ENCODE measurements at places on chromosomes 3 and 15. TPM values are rescaled to one million over a fixed set of nuclear protein-coding genes. Genes with fewer than 3 reads are reported as not detected.
A peak's percentile ranks its signal among the peaks of the same experiment; 100 is the strongest.

SPINT1 gene
- total RNA-seq = 2.0 TPM

NEK11 gene
- 25.2 TPM for total RNA-seq

TEX55 gene
- total RNA-seq = not detected

TNFAIP8L3 gene
- total RNA-seq = 20.0 TPM

RCCD1 gene
- 7.4 TPM for total RNA-seq

IMPG2 gene
- total RNA-seq = not detected

MED12L gene
- 0.51 TPM for total RNA-seq

STAB1 gene
- total RNA-seq = 99.3 TPM

GRCh38 chr3:190502946-190503345, 10.9 kb upstream of the IL1RAP start:
- no peak for DNase-seq
- H3K4me1 ChIP-seq = no peaks in the 10 kb centered on the region
- no peaks in the 10 kb centered on the region for H3K36me3 ChIP-seq
- H3K27ac ChIP-seq = no peak overlapping the region
- H3K27me3 ChIP-seq = no peaks in the 10 kb centered on the region

DNA sequence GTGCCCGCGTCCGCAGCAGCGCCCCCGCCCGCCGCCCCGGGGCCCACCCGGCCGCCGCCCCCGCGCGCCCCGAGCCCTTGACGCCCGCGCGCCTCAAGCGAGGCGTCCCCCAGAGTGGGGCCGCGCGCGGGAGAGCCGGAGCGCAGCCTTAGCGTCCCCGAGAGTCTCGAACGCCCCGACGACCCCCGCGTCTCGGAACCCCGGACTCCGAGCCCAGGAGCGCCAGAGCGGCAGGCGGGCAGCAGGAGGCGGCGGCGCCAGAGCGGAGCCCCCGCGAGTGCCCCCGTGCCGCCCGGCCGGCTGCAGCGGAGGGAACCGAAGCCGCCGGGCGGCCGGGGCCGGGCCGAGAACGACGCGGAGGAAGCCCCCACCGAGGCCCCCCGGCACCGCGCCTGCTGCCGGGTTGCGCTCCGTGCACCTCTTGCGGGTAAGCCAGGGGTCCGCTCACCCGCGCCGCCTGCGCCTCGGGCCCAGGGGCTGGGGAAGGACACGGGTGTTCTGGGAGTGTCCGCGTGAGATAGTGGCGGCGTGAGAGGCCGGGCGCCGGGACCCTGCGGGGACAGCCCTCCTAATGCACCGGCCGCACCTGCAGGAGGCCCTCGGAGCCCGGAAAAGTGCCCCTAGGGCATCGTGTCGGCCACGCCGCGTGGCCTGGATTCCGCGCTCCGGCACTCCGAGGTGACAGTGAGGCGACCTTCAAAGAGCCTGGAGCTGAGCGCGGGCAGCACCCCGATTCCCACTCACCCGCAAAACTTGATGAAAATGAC, 52.0 kb upstream of the ULK4 start:
- no peaks in the 10 kb centered on the region for H3K4me1 ChIP-seq
- H3K4me3 ChIP-seq = peak overlapping the region; percentile 92
- peak; percentile 31 for DNase-seq
- H3K36me3 ChIP-seq = no peaks in the 10 kb centered on the region

- no peak overlapping the region for H3K4me3 ChIP-seq
- no peak overlapping the region for H3K27ac ChIP-seq
- no peaks in the 10 kb centered on the region for H3K27me3 ChIP-seq
- no peaks in the 10 kb centered on the region for H3K36me3 ChIP-seq
Observed at GRCh38 chr3:71813704-71814103, 28.8 kb upstream of the PROK2 start.

GRCh38 chr3:184334470-184335158, 2.8 kb upstream of the FAM131A start:
- no peak overlapping the region for H3K4me3 ChIP-seq
- H3K4me1 ChIP-seq = peaks cover 10% of the 10 kb centered on the region
- H3K27ac ChIP-seq = peak overlapping the region; percentile 96
- no peaks in the 10 kb centered on the region for H3K36me3 ChIP-seq
- H3K27me3 ChIP-seq = no peaks in the 10 kb centered on the region

- H3K4me3 ChIP-seq = no peak overlapping the region
- peaks cover 7% of the 10 kb centered on the region for H3K4me1 ChIP-seq
- H3K36me3 ChIP-seq = no peaks in the 10 kb centered on the region
- no peak overlapping the region for H3K27ac ChIP-seq
- no peaks in the 10 kb centered on the region for H3K27me3 ChIP-seq
- DNase-seq = peak; percentile 20
Observed at GRCh38 chr3:186825294-186825821, 17.2 kb upstream of the ADIPOQ start.

DNA sequence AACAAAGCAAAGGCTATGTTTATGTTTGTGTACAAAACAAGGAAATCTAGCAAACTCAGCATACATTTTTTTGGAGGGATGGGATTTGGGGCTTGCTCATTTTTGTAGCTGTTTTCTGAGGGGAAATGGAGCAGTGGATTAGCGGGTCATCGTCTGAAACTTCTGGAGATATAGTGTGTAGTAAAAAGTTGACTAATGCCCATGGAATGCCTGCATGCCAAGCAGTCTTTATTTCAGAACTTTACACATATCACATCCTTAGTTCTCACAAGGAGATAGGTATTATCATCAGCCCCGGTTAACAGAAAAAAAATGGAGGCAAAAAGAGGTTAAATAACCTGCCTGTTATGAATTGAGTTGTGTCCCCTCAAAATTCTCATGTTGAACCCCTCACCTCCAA, 47.1 kb downstream of the ATP13A4 start:
- DNase-seq = no peak
- H3K4me1 ChIP-seq = no peaks in the 10 kb centered on the region
- no peak overlapping the region for H3K4me3 ChIP-seq
- no peaks in the 10 kb centered on the region for H3K27me3 ChIP-seq
- no peak overlapping the region for H3K27ac ChIP-seq
- H3K36me3 ChIP-seq = no peaks in the 10 kb centered on the region

- H3K27me3 ChIP-seq = no peaks in the 10 kb centered on the region
- no peak overlapping the region for H3K27ac ChIP-seq
- no peaks in the 10 kb centered on the region for H3K4me1 ChIP-seq
- no peaks in the 10 kb centered on the region for H3K36me3 ChIP-seq
- no peak for DNase-seq
- H3K4me3 ChIP-seq = no peak overlapping the region
Observed at GRCh38 chr15:101349047-101349951, 54.3 kb upstream of the SNRPA1 start.

GRCh38 chr15:100350434-100351226, 8.9 kb upstream of the ADAMTS17 start:
- no peak for DNase-seq
- H3K4me3 ChIP-seq = peak overlapping the region; percentile 4
- H3K27ac ChIP-seq = peak overlapping the region; percentile 92
- no peaks in the 10 kb centered on the region for H3K4me1 ChIP-seq
- no peaks in the 10 kb centered on the region for H3K36me3 ChIP-seq
- no peaks in the 10 kb centered on the region for H3K27me3 ChIP-seq

DNA sequence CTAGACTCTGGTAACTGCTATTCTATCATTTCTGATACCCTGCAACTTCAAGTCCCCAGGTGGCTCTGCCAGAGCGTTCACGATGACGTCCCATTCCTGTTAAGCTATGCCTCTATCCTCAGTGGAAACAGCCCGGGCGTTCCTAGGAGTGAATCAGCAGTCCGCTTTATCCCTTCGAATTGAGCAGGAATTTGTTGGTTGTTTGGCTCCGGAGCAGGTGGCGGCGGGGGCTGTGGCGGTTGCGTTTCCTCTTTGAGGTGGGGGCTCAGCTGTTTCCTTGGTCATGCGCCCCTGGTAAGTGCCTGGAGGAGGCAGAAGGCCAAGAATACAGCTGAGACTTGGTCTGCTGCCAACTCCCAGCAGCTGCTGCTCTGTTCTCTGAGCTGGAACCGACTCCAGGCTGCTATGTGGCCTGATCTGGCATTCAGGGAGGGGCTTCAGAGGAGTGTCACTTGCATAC, 25.2 kb downstream of the ARPP21 start:
- H3K4me1 ChIP-seq = no peaks in the 10 kb centered on the region
- peak; percentile 15 for DNase-seq
- no peak overlapping the region for H3K27ac ChIP-seq
- H3K27me3 ChIP-seq = no peaks in the 10 kb centered on the region
- no peak overlapping the region for H3K4me3 ChIP-seq

DNA sequence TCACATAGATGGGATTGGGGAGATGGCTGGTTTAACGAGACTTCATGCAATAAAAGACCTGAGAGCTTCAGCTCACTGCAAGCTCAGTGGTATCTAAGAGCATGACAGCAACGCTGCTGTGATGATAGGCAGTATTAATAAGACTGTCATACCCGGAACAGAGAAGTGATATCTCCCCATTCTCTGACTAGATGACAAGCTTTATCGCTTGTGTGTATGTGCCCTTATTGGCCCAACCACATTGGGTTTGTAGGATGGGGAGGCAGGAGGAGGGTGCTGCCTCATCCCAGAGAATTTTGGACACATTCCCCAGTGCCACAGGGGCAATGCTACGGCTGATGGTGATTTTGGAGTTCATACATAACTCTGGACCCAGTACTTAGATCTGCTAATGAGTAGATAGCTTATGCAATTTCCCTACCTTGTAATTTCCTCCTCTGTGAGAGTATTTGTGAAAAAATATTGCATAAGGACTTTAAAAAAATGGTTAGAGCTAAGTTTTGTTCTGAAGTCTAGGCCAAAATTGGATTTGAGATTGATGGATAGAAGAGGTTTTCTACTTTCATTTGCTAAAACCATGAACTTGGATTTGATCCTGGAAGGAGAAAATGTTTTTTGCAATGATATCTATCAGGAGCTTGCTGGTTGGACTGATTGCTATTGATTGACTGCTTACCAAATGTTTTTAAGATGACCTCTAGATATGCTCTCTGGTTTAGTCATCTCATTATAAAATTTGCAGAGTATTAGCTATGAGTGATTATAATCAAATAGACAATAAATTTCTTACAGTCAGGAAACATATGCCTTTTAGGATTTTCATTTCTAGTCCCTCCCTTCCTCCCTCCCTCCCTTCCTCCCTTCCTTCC, 14.0 kb upstream of the TMEM212 start:
- no peak for DNase-seq
- peak overlapping the region; percentile 77 for H3K27ac ChIP-seq
- H3K4me1 ChIP-seq = peaks cover 4% of the 10 kb centered on the region
- no peak overlapping the region for H3K4me3 ChIP-seq
- H3K36me3 ChIP-seq = no peaks in the 10 kb centered on the region

- no peaks in the 10 kb centered on the region for H3K27me3 ChIP-seq
- no peaks in the 10 kb centered on the region for H3K36me3 ChIP-seq
- DNase-seq = no peak
- H3K4me3 ChIP-seq = no peak overlapping the region
- H3K4me1 ChIP-seq = no peaks in the 10 kb centered on the region
Observed at GRCh38 chr3:139357899-139358298, 14.1 kb downstream of the MRPS22 start.

GRCh38 chr3:24042174-24043059, 97.3 kb downstream of the NR1D2 start:
- H3K27ac ChIP-seq = peak overlapping the region; percentile 85
- DNase-seq = no peak
- peak overlapping the region; percentile 3 for H3K4me3 ChIP-seq
- H3K36me3 ChIP-seq = no peaks in the 10 kb centered on the region
- no peaks in the 10 kb centered on the region for H3K4me1 ChIP-seq

DNA sequence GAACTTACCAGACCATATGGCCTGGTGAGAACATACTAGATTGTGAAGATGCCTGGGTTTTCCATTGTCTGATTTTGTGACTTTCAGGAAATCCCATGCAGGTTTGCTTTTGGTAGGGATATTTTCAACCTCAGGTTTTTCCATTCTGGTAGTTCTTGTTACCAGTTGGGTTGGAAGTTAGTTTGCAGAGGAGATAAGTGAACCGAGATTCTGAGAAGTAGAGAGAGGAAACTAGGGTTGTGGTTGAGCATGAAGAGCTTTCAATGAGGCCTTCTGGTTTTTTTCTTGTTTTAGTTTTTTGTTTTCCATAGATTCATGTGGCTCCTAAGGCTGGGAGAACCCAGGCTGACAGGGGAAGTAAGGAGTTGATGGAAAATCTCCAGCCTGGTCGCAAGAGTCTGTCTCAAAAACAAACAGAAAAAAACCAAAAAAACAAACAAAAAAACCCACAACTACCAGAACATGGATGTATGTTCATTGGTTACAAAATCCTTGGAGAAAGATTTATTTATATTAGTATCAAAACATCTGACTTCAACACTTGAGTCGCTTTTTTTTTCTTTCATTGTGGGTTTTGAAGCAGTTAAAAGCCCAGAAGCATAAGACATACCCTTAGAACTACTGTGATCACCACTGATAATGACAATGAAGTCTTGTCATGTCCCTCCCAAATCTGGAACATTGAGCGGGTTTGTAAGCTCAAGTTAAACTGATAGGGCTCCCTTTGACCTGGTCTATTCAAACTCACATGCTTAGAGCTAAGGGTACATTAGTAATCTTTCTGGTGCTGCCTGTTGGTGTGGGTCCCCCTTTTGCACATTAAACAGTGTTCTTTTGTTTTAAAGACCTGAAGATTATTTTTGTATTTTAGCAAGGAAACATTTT, 3.2 kb downstream of the GPR171 start:
- no peak overlapping the region for H3K4me3 ChIP-seq
- no peaks in the 10 kb centered on the region for H3K36me3 ChIP-seq
- no peak for DNase-seq
- no peaks in the 10 kb centered on the region for H3K4me1 ChIP-seq
- H3K27ac ChIP-seq = no peak overlapping the region

Data from uterus (tissue), 4 donors.